ENCODE measurements at places on chromosomes 7 and 10.

DNA sequence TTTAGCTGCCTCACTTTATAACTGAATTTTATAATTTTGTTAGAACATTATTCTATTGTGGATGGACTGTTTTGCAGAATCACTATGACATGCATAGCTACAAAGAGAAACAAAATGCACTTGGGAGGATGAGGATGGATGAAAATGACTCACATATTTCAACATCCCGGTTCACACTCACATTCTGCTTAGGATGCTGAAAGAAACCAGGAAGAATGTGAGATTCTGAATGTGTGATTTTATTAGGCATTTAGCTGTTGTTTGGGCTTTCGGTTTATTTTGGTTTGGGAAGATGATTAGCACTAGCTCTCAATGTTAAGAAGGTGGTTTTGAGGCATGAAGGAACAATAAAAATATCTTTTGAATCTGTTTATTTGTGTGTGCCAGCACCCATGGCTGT, 235.5 kb downstream of the SEMA3E start:
- DNase-seq = no peak

DNA sequence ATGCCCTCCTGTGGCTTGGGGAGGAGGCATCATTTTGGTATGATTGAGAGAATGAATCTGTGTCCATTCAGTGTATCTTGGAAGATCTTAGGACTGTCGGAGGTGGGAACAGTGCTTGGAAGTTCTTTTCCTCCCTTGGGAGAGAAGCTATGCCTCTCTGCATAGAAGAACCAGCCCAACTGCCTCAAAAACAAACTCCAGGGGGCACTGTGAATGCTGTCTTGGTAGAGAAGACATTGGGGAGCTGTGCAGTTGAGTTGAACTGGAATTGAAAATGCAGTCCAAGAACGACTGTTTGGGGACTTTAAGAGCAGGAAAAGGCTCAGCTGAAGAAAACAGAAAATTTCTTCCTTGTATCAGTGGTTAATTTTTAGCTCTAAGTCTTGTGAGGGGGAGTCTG, 4.9 kb upstream of the GJD4 start:
- no peak for DNase-seq

DNA sequence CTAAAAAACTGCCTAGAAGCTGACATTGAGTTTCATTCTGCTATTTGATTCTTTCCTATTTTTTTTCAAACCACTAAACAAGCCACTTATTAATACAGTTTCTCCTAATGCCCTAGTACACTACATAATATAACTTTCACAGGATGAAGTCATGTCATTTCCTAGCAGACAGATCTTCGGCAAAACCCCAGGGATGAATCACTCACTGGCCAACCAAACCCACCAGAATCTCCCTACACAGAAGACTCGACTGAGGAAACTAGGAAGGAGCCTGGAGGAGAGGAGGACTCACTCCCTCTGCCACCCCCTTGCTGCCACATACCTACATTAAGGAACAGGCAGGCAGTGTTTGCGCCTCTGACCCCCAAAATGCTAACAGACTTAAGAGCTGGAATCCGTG, 33.4 kb downstream of the XPNPEP1 start:
- no peak for DNase-seq

GRCh38 chr10:131201741-131202515, 109.6 kb downstream of the TCERG1L start:
- DNase-seq = no peak

DNA sequence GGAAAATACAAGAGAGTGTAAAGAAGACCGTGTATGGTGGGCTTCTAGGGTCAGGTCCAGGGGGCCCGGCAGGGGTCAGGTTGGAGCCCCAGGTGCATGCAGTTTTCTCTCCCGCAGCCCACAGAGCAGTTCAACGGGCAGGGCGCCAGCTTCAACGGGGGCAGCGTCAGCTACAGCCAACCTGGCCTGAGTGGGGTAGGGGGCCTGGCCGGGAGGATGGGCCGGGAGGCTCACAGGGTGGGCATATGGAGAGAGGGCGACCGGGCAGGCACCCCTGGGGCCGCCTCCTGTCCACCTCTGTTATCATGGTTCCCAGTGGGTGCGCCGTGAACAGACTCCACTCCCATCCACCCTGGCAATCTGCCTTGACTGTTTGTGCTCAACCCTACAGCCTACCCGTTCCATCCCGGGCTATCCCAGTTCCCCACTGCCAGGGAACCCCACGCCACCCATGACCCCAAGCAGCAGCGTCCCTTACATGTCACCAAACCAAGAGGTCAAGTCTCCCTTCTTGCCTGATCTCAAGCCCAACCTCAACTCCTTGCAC, 11.5 kb downstream of the ZMIZ2 start:
- DNase-seq = no peak

GRCh38 chr10:96705134-96705533, 15.2 kb downstream of the PIK3AP1 start:
- no peak for DNase-seq

- DNase-seq = no peak
These were observed 974.0 kb upstream of the GHITM start for GRCh38 chr10:83165265-83165664.

GRCh38 chr10:113056030-113056429, 106.0 kb downstream of the TCF7L2 start:
- DNase-seq = no peak

DNA sequence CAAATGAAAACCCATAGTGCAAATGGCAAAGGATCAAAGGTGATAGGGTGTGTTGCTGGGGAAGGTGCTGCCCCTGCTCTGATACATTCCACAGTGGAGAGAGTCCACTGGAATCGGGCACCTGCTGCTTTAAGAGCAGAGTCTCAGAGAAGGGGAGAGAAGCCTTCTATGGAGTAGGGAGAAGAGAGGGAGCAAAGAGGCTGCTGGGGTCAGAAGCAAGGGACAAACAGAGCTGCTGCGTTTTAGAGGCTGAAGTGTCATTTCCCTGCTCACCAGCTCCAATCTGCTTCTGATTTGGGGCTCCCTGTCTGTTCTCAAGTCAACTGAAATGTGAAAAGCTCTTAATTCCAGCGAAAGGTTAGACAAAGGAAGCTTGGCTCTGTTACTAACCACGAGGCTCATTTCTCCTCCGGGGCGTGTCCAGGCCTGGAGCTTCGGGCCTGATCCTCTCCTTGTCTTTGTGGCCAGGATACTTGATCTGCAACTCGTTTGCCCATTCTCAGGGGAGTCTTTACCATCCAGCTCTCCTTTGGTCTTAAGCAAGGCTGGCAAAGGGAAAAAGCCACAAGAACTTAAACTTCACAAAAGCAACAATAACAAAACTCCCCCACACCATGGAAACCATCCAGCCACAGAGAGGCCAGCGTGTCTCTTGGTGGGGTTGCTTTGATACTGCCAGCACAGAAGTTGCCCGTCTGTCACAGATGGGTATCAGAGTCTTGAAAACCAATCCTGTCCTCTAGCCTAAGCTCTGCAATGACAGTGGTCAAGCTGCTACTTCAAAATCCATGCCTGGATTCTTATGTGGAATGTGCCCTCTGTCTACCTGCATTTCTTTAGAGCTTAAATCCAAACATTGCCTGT, 692.6 kb downstream of the SUGCT start:
- no peak for DNase-seq

DNA sequence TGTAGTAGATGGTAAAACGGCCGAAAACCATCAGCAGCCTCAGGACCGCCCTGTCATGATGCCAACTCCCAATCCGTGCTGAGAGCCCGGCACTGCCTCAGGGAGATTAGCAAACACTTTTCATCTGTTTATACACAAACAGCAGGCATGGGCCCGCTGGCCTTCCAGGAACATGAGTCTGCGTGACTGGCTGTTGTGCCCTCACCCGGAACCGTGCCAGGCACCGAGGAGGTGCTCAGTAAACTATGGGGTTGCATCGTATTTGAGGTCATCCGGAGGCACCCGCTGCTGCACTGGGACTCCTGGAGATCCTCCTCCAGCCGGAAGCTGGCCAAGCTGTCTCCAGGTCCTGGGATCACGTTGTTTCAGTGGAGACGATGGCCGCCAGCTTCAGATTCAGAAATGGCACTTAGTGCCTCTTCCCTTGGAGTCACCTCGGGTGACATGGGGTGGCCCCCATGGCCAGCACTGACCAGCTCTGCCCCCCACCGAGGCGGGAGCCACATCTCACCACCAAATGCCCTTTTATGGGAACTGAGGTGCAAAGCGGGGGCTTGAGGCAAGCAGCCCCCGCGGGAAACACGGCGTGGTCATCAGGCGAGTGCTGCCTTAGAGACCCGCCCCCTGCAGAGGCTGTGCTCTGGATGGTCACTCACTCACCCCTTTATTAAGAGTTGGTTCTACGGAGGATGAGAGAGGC, 585.9 kb downstream of the PTPRN2 start:
- DNase-seq = no peak

GRCh38 chr10:44636625-44637024, 251.7 kb upstream of the CXCL12 start:
- DNase-seq = no peak

DNA sequence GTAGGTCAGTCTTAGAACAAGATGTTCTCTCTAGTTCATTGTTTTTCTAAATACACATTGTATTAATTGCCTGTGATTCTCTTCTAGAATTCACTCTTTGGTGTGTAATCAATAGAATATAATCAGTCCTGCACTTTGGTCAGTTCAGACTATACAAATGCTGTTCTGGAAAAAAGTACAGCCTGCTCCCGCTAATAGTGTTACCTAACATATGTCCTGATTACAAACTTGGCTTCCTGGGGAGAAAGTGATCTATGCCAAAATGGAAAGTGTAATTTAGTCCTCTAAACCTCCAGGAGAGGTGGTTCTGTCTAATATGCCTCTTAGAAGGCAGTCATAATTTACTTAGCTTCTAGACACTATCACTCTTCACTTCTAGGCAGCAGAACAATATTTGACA, 215.5 kb downstream of the SEMA3D start:
- DNase-seq = no peak

GRCh38 chr10:58642283-58642682, 129.6 kb downstream of the BICC1 start:
- DNase-seq = no peak

GRCh38 chr10:78437998-78438906, 404.6 kb downstream of the RPS24 start:
- no peak for DNase-seq

DNA sequence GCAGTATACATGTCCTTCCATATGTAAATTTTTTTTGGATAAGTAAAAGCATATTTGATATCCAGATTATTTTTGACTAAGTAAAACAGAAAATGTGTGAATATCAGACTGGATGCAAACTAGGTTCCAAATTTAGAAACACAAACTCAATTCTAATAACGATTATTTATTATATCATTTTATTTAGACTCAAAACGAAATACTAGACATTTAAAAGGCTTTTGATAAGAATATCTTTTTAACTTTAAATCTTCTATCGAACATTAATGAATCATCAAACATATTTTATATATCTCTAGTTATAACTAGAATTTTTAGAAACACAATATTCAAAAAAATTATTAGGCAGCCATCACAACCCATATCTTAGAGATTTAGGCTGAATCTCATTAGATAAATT, 195.2 kb upstream of the KCND2 start:
- no peak for DNase-seq

DNA sequence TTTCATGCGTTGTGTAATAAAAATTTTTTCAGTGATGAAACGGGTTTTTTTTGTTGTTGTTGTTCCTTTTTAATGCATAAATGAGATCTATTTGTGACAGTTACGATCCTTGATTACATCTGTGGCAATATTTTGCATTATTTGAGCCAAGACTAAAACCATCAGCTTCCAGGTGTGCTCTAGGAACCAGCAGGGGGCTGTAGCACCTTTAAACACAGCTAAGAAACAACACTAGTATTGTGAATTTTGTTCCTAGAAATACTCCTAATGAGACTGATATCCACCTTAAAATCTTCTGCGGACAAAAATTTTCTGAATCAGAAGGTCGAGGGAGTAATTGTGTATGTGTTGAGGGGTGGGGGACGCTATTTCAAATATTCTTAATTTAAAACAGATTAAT, 52.6 kb downstream of the FGFBP3 start:
- DNase-seq = no peak

DNA sequence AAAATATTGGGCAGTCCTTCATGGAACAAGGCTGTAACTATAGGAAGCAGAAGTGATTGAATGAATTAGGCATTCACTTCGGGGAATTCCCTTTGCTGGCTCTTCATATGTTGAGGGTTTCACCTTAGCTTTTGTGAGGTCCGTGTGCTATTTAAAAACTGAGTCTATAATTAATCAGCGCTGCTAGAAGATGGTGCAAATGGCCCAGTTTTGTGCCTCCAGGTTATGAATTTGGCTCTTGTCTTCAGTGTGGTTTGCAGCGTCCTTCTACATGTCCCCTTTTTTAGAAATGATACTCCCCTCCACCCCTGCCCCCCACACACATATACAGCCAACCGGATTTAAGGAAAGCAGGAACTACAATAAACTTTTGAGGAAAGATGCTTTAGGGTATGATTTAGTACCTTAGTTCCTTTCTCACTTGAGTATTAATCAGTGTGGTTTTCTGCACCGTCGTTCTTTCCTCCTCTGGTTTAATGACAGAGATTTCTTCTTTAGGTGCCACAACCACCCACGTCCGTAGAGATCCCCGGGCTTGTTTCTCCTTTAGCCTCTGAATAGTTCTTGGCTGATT, 110.6 kb upstream of the SAMD8 start:
- DNase-seq = no peak

Measured in CD4-positive, alpha-beta T cell treated with Interleukin-4 for 1 hour (primary cell).